ENCODE measurements at places on chromosomes 1 and 21.

- no peak for DNase-seq
Observed at GRCh38 chr1:213154056-213154685, 103.1 kb downstream of the RPS6KC1 start.

DNA sequence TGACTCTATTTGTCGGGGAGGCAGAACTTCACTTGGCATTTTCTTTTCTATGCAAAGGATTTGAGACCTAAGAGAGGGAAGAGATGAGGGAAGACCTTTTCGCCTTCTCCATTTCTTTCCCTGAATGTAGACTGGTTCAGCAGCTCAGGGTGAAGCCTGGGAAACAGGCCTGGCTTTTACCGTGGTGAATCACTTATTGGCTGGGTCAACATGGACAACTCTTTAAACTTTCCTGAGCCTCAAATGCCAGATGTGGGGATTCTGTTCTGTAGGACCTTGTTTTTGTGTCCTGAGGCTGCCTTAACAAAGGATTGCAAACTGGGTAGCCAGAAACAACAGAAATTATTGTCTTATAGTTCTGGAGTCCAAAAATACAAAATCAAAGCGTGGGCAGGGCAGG lies 455.8 kb upstream of the VAMP3 start:
- DNase-seq, result no peak

GRCh38 chr1:244945109-244945671 lies 80.8 kb upstream of the HNRNPU start:
- DNase-seq, result no peak

DNA sequence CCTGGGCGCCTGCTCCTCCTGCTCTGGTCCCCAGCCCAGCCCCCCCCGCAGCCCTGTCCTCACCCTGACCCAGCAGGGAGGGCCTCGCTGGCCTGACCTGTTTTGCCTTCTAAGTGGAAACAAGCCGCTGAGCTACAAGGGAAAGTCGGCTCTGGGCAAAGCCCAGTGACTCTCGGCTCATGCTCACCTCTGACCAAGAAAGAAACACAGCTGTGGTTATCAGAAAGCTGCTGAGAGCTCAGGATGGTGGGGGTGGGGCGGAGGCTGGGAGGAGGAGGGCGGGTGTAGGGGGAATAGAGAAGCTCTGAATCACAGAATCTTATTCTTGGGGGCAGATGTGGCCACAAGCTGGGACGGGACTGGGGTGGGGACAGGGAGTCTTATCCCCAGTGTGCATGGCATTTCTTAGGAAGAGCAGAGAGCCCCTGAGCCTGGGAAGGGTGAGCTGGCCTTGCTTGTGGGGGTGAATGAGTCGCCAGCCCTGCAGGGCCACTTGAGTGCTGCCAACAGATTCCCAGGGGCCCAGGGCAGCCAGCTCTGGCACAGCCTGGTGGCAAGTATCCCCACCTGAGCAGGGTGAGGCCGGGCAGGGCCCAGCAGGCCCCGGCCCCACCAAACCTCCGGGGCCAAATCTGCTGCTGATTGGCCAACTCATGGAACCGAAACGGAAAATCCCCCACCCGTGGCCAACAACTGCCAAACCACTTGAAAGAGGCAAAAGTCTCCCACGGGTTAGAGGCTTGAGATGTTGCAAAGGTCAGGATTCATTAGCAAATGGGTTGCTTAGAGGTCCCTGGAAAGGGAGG lies 120.6 kb downstream of the SPSB1 start:
- peak; percentile 26 for DNase-seq

DNA sequence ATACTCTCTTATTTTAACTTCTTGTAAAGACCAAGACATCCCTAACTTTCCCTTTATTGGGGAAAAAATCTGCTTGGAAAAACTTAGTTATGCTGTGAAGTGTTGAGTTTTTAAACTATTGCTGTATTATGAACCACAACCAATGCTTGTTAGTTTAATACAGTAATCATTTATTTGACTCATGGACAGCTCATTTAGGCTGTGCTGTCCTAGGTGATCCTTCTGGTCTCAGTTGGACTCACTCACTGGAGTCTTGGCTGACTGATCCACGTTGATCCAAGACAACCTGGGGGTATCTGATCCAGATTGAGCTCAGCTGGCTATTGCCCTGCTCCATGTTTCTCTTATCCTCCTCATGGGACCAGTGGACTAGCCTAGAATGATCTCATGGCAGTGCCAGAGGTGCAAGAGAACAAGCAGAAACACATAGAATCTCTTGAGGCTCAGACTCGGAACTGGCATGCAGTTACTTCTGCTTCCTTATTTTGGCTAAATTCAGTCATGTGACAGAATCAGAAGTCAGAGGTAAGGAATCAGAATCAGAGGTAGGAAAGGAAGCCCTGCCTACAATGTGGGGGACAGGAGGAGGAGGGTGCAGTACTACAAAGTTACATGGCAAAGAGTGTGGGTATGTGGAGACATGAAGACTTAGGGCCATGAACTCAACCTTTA lies 156.5 kb downstream of the FGGY start:
- DNase-seq, result no peak

DNA sequence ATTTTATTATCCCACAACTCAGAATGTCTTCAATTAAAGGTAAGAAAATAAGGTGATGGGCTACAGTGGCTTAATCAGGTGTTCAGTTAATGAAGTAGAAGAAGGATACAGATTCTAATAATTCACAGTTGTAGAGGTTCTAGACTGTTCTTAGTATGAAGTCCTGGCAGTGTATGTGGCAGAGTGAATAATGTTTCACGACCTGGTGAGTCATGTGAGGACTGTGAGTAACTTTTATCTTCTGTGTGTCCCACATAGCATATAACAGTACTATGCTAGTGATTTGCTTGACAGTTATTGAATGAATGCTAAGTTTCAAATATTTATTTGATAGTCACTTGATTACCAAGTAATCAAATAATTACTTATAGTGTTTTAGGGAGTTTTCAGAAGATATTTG lies 20.0 kb downstream of the SLC16A4 start:
- no peak for DNase-seq

GRCh38 chr1:117753652-117754051 lies 147.8 kb downstream of the TENT5C start:
- DNase-seq, result no peak

DNA sequence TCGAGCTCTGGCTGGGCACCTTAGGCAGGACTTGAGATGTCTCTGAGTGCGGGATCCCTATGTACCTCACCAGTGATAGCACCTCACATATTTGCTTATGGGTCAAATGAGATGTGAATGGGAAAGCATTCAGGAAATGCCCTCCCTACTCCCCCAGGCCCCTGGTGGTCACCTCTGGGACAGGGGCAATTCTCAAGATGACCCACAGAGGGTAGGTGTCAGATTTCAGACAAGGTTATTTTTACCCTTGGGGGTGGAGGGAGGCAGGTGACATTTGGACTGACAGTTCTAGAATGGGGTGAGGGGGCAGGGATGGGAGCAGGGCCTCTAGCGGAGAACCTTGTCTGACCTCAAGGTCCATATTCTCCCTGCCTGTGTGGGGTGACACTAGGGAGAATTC lies 27.1 kb downstream of the ACOT11 start:
- no peak for DNase-seq

GRCh38 chr1:214974002-214974401 lies 108.5 kb upstream of the KCNK2 start:
- DNase-seq, result no peak

DNA sequence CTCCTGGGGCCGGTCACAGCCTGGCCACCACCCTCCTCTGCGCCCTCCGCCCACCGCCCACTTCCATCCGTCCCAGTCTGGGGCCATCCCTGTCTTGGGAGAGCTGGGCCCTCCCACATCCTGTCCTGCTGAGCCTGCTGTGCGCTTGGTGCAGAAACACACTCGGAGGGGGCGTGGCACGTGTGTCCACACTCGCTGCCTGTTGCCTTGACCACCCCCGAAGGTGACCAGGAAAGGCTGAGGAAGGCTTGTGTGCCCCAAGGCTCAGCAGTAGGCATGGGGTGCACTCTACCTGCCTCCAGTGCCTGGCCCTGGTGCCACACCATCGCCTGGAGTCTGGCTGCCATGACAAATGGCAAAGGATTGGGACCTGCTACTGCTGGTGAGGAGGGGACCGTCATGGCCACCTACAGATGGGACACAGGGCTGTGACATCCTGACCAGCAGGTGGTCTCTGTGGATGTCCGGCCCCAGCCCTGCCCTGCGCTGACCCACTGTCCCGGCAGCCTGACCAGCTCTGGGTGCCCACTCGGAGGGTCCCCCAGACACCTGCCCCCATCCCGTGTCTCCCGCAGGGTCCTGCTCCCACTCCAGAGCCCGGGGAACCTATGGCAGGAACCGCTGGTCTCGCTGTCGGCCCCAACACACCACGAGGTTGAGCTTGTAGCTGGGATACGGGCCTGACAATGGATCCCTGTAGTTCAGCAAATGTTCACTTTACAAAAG lies 23.2 kb upstream of the PTTG1IP start:
- no peak for DNase-seq

- no peak for DNase-seq
Observed at GRCh38 chr1:224378855-224379631, 22.4 kb downstream of the CNIH4 start.

DNA sequence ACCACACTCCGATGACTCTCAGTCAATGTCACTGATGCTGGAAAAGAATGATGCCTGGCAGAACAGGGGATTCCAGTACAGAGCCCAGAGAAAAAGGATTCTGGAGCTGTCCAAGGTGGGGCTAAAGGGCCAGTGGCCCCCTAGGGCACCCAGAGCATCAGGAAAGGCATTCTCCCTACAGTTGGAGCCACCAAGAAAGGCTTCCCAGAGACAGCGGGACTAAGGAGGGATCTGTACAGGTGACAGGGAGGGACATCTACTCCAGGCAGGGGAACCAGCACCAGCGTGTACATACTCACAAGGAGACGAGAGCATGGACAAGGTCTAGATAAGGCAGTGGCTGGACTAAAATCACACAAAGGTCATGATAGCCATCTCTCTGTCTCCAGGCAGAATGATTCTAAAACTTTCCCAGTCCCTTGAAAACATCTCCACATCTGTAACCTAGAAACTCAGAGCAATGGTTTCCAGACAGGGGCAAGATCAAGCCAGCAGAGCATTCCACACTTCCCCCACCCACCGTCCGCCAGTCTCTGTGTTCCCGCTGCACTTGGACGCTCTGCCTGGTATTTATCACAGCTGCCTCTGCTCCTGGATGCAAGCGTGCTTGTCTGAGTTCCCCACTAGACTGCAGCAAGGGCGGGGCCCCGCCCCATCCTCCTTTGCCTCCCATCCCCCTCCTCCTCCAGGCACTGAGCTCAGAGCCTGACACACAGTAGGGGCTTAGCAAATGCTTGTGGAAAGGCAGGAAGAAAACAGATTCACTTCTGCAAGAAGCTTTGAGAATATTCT lies 111.6 kb upstream of the ZC3H12A start:
- DNase-seq, result no peak

GRCh38 chr1:231021540-231022031 lies 18.5 kb downstream of the FAM89A start:
- DNase-seq, result no peak

DNA sequence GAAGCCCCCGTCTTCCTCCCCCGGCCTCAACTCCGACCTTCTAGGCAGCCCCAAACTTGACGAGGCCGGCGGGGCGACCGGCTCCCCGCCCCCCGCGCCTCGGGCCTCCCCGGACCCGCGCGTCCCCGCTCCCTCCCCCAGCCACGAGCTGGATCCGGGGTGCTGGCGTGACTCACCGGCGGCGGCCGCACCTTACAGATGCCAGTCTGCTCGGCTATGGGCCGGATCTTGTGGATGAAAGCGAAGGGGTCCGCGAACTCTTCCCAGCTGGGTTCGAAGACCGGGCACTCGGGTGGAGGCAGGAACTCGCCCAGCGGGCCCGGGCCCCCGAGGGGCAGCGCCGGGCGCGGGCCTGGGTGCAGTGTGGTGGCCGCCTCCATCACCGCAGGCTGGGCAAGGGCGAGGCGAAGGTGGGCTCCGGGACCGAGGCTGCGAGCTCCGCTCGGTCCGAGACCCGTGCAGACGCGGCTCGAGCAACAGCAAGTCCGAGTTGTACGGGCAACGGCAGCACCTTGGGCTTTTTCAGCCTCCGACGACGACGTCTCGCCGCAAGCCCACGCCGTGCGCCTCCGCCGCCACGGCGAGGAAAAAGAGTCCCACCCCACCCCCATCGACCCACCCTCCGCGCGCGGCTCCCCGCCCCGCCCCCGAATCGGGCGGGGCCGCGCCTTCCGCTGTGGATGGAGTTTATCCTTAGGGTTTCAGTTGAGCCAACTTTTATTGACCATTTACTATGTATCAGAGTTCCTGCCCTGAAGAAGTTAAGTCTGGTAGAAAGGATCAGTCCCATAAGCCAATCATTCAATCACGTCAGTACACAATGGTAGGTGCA lies at the start of gene KDM5B:
TSS of gene KDM5B (minus strand) at position 496 of the 832 bp plus-strand sequence. CDS start at position 380, 116 bp downstream.
- peak; percentile 43 for DNase-seq

GRCh38 chr1:210264496-210265380 lies 32.1 kb downstream of the SERTAD4 start:
- no peak for DNase-seq

- DNase-seq, result no peak
Observed at GRCh38 chr1:167588361-167588760, 34.8 kb upstream of the CREG1 start.

GRCh38 chr1:74470251-74470650 lies 42.2 kb downstream of the LRRC53 start:
- DNase-seq, result no peak

DNA sequence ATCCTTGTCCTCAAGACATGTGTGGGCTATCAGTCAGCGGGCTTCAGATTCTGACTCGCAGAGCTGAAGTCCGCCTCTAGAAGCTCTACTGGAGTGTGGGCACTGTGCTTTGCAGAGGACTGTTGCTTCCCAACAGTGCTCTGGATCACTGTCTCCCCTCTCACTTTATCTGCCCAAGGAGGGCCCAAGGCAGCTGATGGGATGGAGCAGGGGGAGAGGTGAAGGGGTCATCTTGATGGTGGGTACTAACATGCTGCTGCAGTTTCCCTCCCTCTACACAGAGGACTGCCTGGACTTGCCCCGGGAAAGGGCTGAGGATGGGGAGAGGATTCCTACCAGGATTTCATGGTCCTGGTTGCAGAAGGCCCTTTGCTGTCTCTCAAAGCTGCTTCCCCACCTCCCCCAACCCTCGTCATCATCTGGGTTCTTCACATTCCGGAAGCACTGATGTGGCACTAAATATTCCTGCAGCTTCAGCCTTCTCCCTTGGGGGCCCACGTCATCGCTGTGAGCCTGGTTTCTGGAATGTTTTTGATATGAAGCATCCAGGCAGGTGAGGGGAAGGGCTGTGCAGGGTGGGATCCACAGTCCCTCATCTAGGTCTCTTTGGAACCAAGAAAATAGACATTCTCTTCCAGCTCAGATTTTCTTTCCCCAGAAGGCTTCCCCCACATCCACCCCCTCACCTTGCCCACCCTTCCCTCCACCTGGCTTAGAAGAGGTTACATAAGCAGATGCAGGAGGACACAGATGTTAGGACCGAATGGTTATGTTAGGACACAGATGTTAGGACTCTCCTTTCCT lies 23.2 kb downstream of the NUAK2 start:
- DNase-seq, result no peak

- no peak for DNase-seq
Observed at GRCh38 chr1:228098323-228098931, 4.7 kb downstream of the C1orf35 start.

GRCh38 chr1:172254521-172255222 lies 165.8 kb upstream of the C1orf105 start:
- DNase-seq, result no peak
